ENCODE measurements at places on chromosomes 7 and 10. TPM values are rescaled to one million over a fixed set of nuclear protein-coding genes. Genes with fewer than 3 reads are reported as not detected.

Gene NKX2-3
- total RNA-seq: not detected

Gene ASAH2
- total RNA-seq: 0.05 TPM

Gene CTAGE4
- total RNA-seq: 1.2 TPM

Gene SEMA3C
- total RNA-seq: not detected

Gene ADO
- total RNA-seq: 23.2 TPM

Gene SPAM1
- total RNA-seq: not detected

Gene RAPGEF5
- 1.5 TPM for total RNA-seq

Gene SPDYE8
- not detected for total RNA-seq

Gene SUV39H2
- 42.9 TPM for total RNA-seq

Gene TRIL
- not detected for total RNA-seq

Gene YWHAG
- total RNA-seq: 140 TPM

Gene FAM237B
- not detected for total RNA-seq

Gene A1CF
- total RNA-seq: not detected

Gene SPDYE1
- total RNA-seq: not detected
